ENCODE measurements at places on chromosomes 7 and 10. TPM values are rescaled to one million over a fixed set of nuclear protein-coding genes. Genes with fewer than 3 reads are reported as not detected.

- no peak for DNase-seq
Observed at GRCh38 chr7:50206453-50207250, 97.9 kb upstream of the IKZF1 start.

- DNase-seq = no peak
Observed at GRCh38 chr7:51021906-51022570, 239.3 kb upstream of the GRB10 start.

DNA sequence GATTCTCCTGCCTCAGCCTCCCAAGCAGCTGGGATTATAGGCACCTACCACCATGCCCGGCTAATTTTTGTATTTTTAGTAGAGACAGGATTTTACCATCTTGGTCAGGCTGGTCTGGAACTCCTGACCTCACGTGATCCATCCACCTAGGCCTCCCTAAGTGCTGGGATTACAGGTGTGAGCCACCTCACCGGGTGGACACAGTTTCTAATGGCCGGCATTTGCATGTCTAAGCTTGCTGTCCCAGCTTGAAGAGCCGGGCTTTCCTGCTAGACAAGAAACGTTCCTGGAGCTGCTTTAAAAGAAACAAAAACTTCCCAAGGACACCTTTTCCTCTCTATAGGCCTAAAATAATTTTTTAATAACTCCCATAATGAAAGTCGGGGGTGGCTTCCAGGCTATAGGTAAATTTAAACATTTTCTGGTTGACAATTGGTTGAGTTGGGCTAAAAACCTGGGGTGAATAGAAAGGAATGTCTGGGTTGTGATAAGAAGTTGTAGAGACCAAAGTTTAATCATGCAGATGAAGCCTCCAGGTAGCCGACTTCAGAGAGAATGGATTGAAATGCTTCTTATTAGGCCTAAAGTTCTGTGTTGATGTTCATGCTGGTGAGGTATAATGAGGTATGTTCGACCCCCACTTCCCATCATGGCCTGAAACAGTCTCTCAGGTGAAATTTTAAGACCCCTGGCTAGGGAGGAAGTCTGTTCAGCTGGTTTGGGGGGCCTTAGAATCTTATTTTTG lies 8.8 kb downstream of the ACADSB start:
- no peak for DNase-seq

Gene FAM24B
- 2.5 TPM for total RNA-seq

Gene HOXA6
- 0.43 TPM for total RNA-seq

DNA sequence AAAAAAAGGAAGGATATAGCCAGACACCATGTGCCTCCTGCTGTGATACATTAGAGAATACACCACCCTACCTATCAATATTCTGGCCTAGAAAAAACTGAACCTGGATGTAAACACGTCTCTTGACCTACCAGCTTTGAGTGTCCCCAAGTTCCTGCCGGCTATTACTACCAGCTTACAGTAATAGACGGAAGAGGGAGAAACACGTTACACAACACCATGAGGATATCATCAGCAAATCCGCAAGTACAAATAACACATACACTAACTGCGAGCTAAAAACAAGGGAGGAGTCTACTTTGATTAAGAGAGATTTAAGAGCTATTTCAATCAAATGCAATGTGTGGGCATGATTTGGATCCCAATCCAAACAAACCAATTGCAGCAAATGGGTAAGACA lies 113.0 kb downstream of the COL28A1 start:
- DNase-seq = no peak

Gene EIF3B
- total RNA-seq = 125 TPM

DNA sequence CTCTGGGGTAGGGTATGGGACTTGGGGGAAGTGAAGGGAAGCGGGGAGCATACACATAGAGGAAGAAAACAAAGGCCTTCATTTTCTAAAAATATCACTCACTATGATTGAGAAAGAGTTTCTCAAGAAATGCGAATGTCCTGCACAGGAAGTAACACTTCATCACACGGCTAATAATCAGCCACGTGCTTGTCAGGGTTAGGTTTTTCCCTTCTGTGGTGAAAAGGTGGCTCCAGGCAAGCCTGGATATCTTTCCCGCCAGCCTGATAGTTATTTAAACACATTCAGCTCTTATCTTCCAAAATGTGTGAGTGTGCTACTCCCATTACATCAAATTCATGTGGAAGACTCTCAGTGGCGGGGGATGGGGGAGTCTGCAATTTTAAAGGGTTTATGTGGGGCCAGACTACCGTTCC lies 166.4 kb upstream of the ADO start:
- DNase-seq = no peak

Data from ovary (tissue), 10 donors.